ENCODE measurements at places on chromosomes 2 and 18.

DNA sequence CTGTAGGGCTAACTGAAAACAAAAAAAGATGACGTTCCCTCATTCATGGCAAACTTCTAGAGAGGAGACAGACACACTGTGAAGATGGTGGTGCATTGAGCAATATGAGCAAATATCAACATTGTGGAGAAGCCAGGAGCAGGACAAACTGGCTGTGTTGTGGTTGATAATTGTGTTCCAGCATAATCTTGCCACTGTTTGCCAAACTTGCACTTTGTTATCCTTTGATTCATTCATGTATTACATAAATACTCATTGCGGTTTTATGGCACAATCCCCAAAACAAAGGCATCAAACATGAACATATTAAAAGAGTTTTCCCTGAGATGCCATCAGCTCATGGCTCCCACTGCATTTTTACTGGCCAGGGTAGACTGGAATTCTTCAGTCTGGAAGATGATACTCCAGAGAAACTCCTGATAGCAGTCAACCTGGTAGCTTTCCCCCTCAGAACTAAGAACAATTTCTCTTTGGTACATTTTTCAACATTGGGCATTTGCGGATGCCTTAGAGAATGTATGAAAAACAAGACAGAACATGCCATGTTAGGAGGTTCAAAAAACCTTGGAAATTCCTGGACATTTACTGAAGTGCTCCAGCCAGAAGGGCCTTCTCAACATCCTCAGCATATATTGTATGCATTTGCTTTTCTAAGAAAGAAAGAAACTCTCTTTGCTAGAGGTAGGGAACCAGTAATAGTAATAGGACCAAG is 487.4 kb upstream of the CELF4 start:
- no peak for DNase-seq

DNA sequence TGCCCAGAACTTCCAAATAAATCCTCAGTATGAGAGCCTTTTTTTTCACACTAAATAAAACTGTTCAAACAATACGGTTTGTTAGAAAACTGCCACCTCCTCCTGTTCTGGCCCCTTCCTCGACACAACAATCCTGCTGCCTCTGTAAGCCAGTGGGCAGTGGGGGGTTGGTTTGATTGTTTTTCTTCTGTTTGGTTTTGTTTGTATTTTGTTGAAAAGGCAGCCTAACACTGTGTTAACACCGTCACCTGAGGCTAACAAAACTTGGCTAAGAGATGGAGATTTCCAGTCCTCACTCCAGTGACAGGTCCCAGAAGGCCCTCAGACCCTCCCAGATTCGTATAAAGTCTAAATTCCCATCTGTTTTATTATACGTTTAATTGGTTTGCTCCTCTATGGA is 402.1 kb downstream of the ZNF521 start:
- no peak for DNase-seq

DNA sequence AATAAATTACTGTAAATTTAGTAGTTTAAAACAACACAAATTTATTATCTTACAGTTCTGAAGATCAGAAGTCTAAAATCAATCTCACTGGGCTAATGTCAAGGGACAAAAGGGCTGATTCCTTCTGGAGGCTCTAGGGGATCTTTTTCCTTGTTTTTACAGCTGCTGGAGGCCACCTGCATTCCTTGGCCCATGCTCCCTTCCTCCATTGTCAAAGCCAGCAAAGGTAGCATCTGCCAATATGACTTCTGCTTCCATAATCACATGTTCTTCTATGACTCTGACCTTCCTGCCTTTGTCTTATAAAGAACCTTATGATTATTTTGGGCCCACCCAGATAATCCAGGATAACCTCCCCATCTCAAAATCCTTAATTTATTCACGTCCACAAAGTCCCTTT is 46.0 kb upstream of the FAM136A start:
- DNase-seq: no peak

DNA sequence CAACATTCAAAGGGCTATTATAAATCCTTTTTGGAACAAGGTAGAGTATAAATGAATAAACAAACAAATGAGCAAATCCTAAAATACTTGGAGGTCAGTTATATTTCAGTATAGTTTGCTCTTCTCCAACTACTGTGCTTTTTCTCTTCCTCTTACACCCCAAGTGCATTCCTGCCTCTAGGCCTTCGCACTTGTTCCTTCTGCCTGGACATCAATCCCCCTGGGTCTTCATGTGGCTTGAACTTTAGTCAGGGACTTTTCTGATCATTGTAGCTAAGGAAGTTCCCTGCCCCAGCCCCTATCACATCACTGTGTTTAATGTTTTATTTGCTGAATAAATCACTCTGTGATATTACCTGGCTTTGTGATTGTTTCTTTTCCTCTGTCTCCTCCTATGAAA is 418.2 kb upstream of the HNRNPA3 start:
- no peak for DNase-seq

GRCh38 chr2:46556681-46557289 is 77.4 kb downstream of the TMEM247 start:
- DNase-seq: no peak

DNA sequence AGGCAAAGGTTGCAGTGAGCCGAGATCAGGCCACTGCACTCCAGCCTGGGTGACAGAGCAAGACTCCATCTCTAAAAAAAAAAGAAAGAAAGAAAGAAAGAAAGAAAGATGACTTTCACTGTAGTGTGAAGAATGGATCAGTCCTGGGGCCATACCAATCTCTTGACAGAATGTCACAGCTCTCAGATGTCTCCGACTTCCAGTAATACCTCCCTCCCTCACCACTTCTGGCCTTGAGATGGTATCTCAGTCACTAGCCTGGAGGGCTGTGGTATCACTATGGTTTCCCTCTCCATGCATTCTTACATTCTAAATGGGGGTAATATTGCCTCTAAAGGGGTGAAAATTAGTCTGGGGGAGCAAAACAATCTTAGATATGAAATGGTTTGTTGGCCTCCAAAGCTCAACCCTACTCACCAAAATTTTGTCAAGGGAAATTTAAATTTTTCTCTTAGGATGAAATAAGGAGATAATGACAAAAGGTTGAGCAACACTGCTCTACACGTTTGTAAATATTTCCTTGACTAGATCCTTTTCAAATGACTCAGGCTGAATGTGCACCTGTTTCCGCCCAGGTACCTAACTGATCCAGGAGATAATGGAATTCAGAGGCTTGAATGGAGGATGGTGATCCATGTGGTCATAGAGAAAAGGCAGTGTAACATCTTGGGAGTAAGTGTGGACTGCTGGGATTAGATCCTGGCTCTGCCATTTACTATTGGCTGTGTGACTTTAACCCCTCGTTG is 19.9 kb upstream of the SPRED2 start:
- no peak for DNase-seq

GRCh38 chr2:160472839-160473251 is 20.8 kb downstream of the RBMS1 start:
- no peak for DNase-seq

DNA sequence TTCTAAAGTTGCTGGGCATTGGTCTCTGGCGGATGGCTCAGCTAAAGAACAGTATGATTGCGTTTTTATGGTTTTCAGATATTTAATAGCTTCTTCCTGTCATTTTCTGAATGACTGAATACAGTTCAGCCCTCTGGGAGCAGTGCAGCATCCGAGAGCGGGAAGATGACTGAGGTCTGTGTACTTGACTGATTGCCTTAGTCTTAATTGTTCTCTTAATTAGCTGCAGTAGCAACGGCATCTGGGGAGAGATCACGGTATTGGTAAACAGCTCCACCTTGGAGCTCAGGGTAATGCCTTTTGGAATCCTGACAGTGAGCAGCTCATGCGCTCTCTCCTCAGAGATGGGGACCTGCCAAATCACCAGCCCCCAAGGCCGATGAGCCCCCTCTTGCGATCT is 481.4 kb upstream of the SPRED2 start:
- no peak for DNase-seq

DNA sequence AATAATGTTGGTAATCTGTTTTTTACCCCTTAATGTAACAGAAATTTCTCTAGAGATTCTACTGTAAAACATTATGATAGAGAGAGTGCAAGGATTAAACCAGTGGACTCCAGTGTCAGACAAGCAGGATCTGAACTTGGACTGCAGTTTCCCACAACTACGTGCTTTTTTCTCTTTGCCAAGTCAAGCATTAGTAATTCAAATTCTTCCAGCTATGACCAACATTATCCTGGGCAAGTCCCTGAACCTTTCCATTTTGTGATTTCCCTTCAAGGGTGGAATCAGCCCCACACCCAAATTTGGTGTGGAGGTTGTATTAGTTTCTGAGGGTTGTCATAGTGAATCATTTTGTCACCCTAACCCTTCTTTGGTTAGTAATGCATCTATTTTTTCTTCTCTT is 482.0 kb downstream of the ZNF516 start:
- no peak for DNase-seq

DNA sequence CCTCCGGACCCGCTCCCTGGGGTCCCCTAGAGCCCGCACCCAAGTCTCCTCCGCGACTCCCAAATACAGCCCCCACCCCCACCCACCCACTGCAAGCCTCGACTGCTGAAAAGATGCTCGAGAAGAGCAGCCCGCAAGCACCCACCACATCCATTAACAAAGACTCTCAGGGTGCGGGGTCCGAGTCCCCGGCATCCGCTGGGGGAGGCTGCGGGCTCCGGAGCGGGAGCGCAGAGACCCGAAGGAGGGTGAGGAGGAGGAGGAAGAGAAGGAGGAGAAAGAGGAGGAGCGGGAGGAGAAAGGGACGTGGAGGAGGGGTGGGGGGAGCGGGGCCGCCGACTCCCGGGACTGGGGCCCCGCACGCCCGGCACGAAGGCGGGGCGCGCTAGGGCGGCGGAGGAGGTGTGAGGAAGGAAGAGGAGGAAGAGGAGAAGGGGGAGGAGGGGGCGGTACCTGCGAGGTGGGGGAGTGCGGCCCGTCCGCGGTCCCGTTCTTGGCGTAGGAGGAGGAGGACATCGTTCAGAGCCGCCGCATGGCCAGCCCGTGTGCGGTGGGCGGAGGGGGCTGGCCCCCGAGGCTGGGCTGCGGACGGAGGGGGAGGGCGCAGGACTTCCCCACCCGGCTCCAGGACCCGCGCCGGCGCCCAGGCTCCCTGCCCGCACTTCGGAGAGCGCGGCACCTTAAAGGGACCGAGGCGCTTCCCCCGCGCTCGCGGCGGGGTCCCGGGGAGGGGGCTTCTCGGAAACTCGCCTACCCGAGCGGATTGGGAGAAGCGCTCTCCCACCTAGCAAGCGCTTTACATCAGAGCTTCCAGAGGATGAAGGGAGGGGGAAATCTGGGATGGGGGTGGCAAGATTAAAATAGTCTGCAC is at the start of gene CACNB4:
Gene CACNB4, minus strand, starts transcription at position 549 of the 871 bp plus-strand sequence.
- no peak for DNase-seq

DNA sequence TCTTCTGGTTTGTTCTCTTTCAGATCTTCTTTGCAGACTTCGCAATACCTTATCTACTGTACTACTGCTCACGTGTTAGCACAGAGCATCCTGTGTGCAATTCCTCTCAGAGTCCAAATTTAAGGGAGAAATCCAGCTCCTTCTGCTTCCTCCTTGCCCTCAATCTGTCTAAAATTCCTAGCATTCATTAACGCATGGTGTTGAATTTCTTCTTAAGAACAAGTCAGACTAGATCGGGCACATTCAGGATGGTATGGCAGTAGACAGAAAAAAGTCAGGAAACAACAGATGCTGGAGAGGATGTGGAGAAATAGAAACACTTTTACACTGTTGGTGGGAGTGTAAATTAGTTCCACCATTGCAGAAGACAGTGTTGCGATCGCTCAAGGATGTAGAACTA is 206.1 kb upstream of the CDH7 start:
- no peak for DNase-seq

- DNase-seq: no peak
Observed at GRCh38 chr2:98924910-98925309, 11.1 kb downstream of the CRACDL start.

- no peak for DNase-seq
Observed at GRCh38 chr2:45121236-45121927, 112.1 kb upstream of the SIX2 start.

GRCh38 chr18:54830866-54831265 is 2.6 kb downstream of the RAB27B start:
- DNase-seq: no peak

- no peak for DNase-seq
Observed at GRCh38 chr2:233002829-233003657, 10.0 kb downstream of the NGEF start.

DNA sequence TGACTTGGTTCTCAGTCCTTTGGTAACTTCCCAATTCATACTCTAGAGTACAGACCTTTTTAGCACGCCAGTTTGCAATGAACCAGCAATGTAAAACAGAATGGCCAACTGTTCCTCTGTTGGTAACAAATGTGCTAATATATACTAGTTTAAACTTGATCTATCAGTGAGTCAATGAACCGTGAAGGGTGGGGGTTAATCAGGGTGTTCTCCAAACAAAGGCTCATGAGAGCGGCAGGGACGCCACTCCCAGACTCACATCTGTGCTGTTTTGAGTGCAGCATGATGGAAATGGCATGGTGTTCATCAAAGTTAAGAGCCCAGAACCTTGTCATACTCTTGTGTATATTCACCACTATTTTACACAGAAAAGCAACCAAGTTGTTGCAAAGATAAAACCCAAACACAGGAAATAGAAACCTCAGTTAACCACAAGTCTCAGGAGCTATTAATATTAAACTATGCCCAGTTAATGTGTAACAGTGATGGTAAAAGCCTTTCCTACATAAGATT is 70.3 kb downstream of the CERKL start:
- DNase-seq: no peak

- no peak for DNase-seq
Observed at GRCh38 chr2:221741496-221742211, 169.6 kb upstream of the EPHA4 start.

DNA sequence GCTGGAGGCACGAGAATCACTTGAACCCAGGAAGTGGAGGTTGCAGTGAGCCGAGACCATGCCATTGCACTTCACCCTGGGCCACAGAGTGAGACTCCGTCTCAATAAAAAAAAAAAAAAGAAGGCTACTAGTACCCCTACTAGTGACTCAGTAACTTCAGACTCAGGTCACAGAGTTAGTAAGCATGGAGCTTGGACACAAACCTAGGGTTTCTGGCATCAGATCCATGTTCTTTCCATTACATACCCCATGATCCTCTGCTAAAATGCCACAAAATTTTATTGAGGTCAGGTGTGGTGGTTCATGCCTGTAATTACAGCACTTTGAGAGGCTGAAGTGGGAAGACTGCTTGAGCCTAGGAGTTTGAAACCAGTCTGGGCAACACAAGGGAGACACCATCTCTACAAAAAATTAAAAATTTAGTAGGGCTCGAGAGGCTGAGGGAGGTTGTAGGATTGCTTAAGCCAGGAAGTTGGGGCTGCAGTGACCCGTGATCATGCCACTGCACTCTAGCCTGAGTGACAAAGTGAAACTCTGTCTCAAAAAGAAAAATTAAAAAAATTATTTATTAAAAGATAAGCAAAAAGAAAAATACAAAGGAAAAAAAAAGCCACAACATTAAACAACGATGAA is 45.1 kb downstream of the DHX57 start:
- no peak for DNase-seq

- no peak for DNase-seq
Observed at GRCh38 chr18:23194155-23194996, 59.1 kb downstream of the CABLES1 start.

GRCh38 chr2:160266037-160266551 is 66.0 kb upstream of the ITGB6 start:
- DNase-seq: no peak

DNA sequence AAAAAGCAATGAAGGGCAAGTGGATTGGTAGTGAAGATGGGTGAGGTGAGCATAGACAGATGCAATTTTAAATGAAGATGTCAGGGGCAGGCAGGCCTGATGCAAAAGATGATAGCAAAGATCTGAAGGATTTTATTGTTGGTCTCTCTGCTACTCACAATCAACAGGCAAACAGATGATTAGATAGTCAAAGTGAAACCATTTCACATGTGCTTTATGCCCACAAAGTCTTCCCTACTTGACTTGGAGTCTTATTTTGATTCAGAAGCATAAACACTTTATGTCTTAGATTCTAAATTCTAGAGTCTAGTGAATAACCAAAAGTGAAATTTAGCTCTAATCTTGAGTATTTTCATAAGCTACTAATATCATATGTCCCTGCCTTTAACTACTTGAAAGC is 153.8 kb upstream of the HNRNPA3 start:
- no peak for DNase-seq

Measured in activated T-helper 9 cell treated with anti-CD3 and anti-CD28 coated beads, Interleukin-2, amount 50 U/mL, for 16 hours (primary cell).